ENCODE measurements at places on chromosomes 12 and 14.

- DNase-seq: no peak
These were observed 64.4 kb upstream of the RTL1 start for GRCh38 chr14:100967930-100968329.

DNA sequence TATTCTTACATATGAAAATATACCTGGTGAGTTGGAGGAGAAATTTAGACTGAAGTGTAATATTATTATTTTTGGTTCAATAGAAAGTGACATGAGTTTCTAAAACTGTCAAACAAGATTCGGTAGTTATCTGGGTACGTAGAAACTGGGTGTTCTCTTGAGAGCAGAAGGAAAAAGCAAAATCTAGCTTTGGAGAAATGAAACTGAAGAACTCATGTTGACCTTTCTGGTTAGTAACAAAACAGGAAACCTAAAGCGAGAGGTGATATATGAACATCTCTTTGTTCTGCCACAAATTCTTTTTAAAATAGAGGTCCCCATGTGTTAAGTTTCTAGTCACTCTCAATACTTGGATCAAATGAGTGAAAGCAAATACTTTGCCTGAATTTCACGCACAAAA is 401.7 kb downstream of the TRHDE start:
- DNase-seq: no peak

DNA sequence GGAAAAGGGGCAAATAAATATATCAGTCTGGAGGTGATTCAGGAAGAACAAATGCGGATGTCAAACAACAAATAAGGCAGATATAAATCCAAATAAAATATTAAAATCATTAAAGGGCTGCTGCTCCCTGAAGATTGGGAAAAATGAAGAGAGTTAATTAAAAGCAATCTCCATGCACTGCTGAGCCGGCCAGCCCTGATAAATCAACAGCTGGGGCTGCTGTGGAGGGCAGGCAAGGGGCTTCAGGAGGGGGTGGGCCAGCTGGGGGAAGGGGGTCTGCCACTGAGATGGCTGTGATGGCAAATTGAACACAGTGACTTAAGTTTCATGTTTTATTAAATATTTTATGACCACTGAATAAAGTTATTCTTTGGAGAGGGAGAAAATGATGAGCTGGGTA is 12.4 kb downstream of the DPF3 start:
- no peak for DNase-seq

GRCh38 chr12:14111230-14111865 is 129.9 kb upstream of the GRIN2B start:
- DNase-seq: no peak

DNA sequence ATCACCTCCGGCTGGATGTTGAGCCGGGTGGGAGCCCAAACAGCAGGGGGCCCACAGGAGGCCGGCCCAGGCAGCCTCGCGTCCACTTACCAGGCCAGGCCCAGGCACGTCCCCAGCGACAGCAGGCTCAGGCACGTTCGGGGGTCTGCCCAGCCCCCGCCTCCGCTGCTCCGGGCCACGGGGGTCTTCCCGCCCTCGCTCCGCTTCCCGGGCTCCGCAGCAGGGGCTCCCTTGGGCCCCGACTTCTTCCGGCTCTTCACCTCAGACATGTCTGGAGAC is 216 bp downstream of the IKBIP start:
- DNase-seq: peak; percentile 3

GRCh38 chr14:67490196-67490595 is 1.7 kb upstream of the TMEM229B start:
- DNase-seq: no peak
